Naive thymus-derived CD8-positive, alpha-beta T cell (primary cell): ENCODE measurements at places on chromosomes 5 and 9.

- DNase-seq: no peak
Observed at GRCh38 chr9:28031521-28032267, 458.4 kb upstream of the C9orf72 start.

GRCh38 chr5:139561655-139562451, 714 bp downstream of the UBE2D2 start:
- no peak for DNase-seq

GRCh38 chr5:59798862-59799667, 94.5 kb downstream of the PDE4D start:
- DNase-seq: no peak

DNA sequence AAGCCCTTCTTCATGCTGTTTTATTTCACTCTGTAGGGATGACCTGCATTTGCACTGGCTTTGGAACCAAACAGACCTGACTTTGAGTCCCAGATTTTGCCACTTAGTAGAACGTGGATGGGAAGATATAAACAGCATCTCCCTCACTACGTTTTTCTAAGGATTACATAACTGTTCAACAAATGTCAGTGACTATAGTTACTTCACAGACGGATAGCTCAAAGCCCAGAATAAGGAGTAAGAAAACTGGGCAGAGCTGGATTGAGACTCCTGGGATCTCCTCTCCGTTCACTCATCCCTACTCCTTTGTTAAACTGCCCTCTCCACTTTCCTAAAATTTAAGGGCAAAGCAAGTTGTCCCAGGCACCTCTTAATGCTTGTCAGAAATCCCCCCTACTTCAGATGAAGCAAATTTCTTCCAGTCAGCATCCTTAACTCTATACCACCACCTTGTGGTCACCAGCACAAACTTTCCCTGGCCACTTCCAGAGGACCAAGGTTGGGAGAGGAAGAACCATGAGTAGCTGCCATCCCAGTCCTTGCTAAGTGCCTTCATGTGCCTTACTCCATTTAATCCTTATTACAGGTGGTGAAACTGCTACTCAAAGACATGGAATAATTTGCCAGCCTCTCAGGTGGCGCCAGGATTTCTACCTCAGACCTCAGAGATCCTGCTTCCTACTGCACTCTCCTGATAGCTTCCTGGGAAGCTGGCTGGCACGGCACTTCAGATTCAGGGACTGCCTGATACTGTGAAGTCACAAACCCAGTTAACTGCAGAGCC, 38.4 kb downstream of the EGR1 start:
- peak; percentile 6 for DNase-seq

DNA sequence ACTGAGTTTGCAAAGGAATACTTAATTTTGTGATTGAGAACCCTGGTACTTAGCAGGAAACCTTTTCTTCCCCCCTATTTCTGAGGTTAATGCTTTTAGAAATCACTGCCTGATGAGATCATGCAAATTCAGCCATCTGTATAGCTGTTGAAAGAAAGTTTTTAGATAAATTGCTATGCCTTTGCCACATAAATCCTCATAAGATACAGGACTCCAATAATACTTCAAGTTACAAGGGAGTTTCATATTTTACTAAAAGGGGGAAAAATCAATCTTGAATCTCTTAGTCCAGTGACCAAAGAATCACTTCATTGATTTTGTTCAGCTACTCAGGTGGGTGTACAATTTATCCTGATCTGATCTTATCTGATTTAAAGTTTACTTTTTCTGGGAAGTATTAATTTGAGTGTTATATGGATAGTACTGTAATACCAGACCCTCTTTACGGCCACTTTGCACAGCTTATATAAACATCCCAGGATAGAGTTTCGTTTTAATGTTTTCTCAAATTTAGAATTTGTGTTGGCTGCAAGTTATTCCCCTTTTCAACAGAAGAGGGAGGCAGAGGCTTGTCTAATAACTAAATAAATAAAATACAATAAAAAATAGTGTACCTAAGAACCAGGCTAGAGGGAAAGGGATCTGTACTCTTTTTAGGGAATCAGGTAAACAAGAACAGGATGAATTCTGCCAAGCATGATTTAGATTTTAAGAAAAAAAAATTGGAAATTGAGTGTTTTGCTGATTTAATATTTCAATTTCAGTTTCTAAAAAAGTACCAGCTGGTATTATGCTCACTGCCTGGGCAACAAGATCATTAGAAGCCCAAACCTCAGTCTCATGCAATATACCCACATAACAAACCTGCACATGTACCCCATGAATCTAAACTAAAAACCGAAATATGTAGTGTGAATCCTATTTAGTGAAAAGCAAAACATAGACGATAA, 69.1 kb downstream of the PSAT1 start:
- no peak for DNase-seq

DNA sequence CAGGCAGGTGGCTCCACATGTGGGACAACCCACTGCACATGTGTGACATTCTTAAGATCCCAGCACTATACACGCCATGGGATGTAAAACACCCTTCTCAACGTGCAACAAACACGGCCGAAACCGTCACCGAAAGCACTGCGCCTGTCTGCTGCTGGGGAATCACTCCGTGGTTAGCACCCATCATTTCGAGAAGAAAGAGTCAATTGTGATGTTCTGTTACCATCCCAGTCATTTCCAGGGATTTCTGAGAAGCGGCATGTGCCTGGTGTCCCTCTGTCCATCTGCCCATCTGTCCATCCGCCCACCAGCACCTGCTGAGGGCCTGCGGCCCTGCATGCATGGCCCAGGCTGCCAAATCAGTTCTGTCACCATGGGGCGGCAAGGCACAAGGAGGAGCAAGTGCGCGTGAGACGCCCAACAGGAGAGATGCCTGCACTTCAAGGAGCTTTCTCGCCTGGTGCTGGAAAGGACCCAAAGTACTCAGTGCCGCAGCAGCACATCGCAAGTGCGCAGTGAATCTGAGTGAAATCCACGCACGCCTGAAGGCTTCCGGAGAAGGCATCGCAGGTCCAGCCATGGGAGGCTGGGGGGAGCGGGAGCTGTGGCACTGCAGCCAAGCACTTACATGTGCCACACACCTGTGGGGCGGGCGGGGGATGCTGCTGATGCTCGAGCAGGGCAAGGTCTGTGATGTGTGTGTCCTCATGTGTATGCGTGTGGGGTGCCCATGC, 38.0 kb downstream of the VAV2 start:
- no peak for DNase-seq

GRCh38 chr9:69893057-69893456, 72.4 kb downstream of the CFAP95 start:
- no peak for DNase-seq

- DNase-seq: no peak
Observed at GRCh38 chr9:4994166-4994890, 9.3 kb downstream of the JAK2 start.

- peak; percentile 79 for DNase-seq
Observed at GRCh38 chr9:34633851-34634550, 3.6 kb downstream of the SIGMAR1 start.

- no peak for DNase-seq
Observed at GRCh38 chr9:13032585-13032984, 246.9 kb downstream of the MPDZ start.

GRCh38 chr9:138010861-138011260, 133.3 kb downstream of the CACNA1B start:
- DNase-seq: no peak

GRCh38 chr5:74596927-74597326, 43.6 kb downstream of the ENC1 start:
- DNase-seq: no peak

GRCh38 chr9:94717761-94718160, 8.7 kb upstream of the AOPEP start:
- DNase-seq: no peak

- no peak for DNase-seq
Observed at GRCh38 chr5:172315587-172316493, 32.3 kb upstream of the UBTD2 start.

- DNase-seq: no peak
Observed at GRCh38 chr9:3534614-3535404, 9.0 kb upstream of the RFX3 start.

- DNase-seq: no peak
Observed at GRCh38 chr9:74644023-74644422, 146.9 kb downstream of the RORB start.

GRCh38 chr9:86460216-86461002, 106.2 kb upstream of the TUT7 start:
- DNase-seq: no peak

DNA sequence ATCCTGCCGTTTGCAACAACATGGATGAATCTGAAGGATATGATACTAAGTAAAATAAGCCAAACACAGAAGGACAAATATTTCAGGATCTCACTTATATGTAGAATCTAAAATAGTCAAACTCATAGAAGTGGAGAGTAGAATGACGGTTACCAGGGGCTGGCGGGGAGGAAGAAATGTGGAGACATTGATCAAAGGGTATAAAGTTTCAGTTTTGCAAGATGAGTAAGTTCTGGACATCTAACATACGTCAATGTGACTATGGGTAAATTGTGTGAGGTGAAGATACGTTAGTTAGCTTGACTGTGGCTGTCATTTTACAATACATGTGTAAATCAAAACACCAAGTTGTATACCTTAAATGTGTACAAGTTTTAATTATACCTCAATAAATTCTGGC, 200.3 kb downstream of the SNX18 start:
- DNase-seq: no peak

- DNase-seq: no peak
Observed at GRCh38 chr9:96136992-96137670, 164.8 kb downstream of the HSD17B3 start.

DNA sequence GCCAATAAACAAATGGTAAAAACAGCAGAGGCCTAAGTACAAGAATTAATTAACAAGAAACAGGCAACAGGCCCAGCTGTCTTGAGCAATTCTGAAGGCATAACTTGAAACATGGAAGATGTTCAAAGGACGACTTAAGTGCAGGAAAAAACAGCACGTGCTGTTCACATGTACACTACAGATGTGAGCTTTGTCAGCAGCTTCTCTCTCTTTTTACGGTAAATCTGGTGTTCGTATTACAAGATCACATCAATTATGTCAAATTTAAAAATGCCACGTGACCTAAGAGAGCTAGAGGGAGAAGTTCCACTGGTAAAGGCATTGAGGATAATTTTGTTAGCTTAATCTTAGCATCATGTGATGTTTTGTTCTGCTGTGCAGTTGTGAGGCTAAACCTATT, 281.1 kb downstream of the PSAT1 start:
- DNase-seq: no peak

GRCh38 chr5:117615226-117615625, 1040.6 kb upstream of the SEMA6A start:
- DNase-seq: no peak

DNA sequence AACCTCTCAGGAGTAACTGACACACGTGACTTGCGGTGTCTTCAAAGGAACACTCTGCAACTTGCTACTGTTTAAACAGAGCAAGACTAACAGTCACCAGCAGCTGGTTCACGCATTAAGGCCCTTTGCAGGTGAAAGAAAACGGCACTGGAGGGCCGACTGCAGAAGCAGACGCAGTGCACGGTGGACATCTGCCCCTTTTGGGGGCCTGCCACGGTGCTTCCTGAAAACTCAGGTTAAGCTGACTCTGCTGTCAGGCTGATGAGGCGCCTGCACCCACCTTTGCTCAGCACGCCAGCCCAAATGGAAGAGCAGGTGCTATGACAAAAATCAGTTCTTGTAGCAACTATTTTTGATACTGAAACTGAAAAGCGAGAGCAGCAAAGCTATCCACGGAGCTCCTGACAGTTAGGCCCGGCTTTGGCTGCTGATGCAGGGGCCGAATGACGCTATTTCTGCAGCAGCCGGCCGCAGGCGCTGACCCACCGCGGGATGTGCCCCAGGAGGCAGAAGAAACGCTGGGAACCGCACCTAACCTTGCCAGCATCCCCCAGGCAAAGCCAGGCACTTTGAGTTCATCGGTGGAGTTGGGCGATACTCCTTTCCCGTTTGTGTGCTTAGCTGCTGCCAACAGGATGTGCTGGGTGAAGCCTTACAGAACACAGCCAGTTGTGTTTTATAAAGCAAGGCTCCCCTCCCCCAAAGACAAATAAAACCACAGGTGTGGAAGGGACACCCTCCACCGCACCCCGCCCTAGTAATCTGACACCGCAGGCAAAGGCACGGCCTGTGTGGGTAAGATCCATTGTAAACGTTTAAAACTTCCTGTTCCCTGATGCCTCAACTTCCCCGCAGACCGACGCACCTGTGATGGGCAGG, 21.1 kb upstream of the TERT start:
- peak; percentile 60 for DNase-seq

DNA sequence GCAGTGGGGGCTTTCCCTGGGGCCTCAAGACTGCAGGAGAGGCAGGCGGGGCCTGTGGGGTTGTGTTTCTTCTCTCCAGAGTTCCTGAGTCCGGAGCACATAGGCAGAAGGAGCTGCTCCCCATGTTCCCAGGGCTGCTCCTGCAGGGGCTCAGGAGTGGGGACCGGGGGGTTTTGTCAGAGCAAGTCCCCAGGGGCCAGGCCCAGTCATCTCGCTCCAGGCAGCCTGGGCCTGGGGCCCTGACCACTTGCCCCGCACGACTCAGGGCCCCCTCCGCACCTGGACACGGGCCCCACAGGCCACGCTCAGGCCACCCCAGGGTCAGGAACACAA, 22.0 kb upstream of the SLC6A19 start:
- DNase-seq: no peak

DNA sequence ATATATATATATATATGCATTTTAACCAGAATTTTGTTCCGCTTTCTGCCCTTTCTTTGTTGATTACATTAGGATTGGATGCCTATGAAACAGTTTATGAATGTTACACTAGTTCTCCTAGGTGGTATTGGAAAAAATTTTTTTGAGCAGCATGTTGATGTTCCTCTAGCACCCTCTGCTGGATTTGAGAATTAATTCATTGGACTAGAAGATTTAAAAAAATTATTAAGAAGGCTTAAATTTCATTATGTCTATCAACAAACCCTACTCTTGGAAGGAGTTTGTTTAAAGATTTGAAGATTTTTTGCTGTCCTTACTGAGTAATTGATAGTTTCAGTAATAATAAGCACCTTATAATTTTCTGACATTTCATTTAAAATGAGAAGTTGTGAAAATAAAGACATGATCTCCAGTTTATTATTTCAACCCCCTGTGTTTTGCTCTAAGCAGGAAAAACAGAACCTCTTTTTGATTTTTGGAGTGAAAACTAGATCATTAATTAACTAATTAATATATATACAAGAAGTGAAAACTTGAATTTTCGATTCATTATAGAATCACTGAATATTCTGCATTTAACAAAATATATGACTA, 89.6 kb downstream of the CCDC171 start:
- peak; percentile 21 for DNase-seq

GRCh38 chr9:74498621-74499095, 1.5 kb downstream of the RORB start:
- DNase-seq: no peak

DNA sequence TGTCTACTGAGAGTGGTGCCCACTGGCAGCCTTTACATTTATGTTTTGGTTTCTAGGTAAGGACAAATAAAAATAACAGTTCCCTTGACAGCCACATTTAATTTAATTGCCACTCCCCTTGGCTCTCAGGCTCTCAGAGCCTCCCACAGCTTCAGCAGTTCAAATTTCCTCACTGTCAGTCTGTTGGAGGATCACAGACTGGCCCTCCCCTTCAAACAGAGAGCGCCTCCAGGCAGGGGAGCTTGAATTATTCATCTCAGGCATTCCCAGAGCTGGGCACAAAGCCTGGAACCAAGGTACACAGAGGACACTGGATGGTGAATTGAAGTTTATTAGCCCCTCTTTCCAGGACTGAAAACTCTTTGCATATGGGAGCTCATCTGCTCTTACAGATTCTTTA, 407.7 kb downstream of the SPOCK1 start:
- no peak for DNase-seq

- DNase-seq: no peak
Observed at GRCh38 chr5:39559923-39560322, 135.1 kb upstream of the DAB2 start.
